Stimulated activated CD8-positive, alpha-beta memory T cell treated with anti-CD3 and anti-CD28 coated beads, Interleukin-7, amount 100 ng/mL, for 24 hours (primary cell): ENCODE measurements at places on chromosomes 16 and 17.

- no peak for DNase-seq
Observed at GRCh38 chr16:11094857-11095565, 150.6 kb downstream of the CLEC16A start.

- no peak for DNase-seq
Observed at GRCh38 chr16:8026450-8026849, 563.9 kb downstream of the TMEM114 start.

DNA sequence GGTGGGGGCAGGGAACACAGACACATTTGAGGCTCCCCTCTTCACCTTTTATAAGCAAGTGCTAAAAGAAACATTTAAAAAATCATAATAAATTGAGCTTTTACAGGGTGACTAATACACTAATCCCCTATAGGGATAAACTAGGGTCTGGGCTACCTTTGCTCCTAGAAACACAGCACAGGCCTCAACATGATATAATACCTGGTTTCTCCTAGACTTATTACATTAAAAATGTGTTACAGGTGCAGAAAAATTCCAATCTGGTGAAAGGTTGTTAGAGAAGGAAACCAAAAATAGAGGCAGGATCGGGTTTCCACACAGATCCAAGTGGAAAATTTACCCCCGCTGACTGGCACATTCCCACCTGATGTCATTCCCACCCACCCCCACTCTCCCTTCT is 124.7 kb upstream of the NOG start:
- no peak for DNase-seq

GRCh38 chr17:31490671-31491375 is 99.3 kb downstream of the RAB11FIP4 start:
- DNase-seq: no peak
